ENCODE measurements at places on chromosomes 4 and X.
A peak's percentile ranks its signal among the peaks of the same experiment; 100 is the strongest.

- DNase-seq: no peak
Measured at GRCh38 chr4:99529956-99530355, 19.1 kb downstream of the C4orf17 start.

DNA sequence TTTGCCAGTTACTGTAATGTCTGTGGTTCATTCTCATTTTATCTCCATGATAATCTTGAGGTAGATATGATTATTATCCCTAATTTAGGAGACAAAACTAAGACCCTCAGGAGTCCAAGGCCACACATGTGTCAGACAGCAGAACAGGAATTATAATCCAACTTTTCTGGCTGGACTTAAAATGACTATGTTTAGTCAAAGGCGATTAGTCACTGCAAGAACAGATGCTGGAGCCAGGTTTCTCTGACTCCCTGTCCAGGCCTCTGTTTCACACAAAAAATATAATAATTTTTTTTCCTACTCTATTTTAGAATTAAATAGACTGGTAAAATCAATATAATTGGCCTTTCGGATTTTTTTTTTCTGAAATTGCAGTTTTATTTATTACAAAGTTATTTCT is 56.7 kb upstream of the TMEM131L start:
- DNase-seq: no peak

- peak; percentile 13 for DNase-seq
Measured at GRCh38 chrX:147912093-147912801, 528 bp downstream of the FMR1 start.

DNA sequence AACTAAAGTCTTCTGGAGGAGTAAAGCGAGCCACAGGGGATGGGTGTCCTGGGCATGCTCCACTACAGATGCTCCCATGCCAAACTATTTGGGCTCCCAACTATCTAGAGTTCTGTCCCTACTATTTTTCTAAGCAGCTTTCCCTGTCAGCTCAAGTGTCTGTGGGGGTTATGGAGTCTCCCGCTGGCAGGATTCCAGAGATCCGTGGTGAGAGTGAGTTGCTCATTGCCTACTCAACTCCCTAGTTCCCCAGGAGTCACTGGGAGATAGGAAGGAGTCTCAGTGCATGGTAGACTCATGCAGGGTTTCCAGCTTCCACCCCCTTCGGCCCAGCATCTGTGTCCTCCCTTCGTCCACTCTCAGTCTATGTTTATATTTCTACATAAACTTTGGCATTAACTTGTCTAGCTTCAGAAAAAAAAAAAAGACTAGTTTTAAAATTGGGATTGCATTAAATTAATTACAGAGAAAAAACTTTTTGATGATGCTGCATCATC is 55.1 kb upstream of the INPP4B start:
- DNase-seq: no peak

GRCh38 chr4:100017637-100018310 is 67.7 kb upstream of the H2AZ1 start:
- no peak for DNase-seq

DNA sequence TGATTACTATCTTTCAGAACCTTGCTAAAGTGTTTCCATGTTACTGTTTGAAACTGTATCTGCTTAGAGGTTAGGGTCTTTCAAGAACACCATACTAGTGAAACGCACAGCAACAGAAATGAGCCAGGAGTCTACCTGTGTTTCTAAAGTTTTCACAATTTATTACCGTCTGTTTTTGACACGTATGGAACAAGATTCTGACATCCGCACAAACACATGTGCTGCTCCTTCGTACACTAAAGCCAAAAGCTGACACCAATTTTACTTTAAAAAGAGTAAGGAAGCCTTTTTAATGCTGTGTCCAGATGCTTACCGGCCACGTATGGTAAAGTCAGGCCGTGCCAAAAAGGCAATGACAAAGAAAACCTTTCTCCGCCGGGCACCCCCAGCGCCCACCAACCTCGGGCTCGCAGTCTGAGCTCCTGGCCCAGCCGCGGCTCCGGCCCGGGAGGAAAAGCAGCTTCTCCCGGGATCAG is 532 bp downstream of the RPS4X start:
- no peak for DNase-seq

GRCh38 chr4:134018846-134019245 is 182.7 kb downstream of the PABPC4L start:
- DNase-seq: no peak

GRCh38 chr4:27986476-27986875 is 1125.8 kb downstream of the STIM2 start:
- DNase-seq: no peak

- DNase-seq: no peak
Measured at GRCh38 chrX:103437147-103437873, 61.0 kb downstream of the BEX3 start.

- DNase-seq: no peak
Measured at GRCh38 chr4:153781717-153782416, 7.0 kb downstream of the SFRP2 start.

- no peak for DNase-seq
Measured at GRCh38 chrX:41327341-41327740, 6.6 kb upstream of the DDX3X start.

- no peak for DNase-seq
Measured at GRCh38 chrX:87517571-87518141, at the start of gene KLHL4. Gene KLHL4 (plus strand): TSS chrX:87517802. CDS start chrX:87517894, 92 bp downstream.

GRCh38 chrX:104697294-104697693 is 131.3 kb downstream of the IL1RAPL2 start:
- no peak for DNase-seq

- DNase-seq: no peak
Measured at GRCh38 chr4:136768213-136768924, 763.9 kb downstream of the PCDH18 start.

GRCh38 chr4:77354550-77354949 is 197.5 kb downstream of the CCNG2 start:
- no peak for DNase-seq

DNA sequence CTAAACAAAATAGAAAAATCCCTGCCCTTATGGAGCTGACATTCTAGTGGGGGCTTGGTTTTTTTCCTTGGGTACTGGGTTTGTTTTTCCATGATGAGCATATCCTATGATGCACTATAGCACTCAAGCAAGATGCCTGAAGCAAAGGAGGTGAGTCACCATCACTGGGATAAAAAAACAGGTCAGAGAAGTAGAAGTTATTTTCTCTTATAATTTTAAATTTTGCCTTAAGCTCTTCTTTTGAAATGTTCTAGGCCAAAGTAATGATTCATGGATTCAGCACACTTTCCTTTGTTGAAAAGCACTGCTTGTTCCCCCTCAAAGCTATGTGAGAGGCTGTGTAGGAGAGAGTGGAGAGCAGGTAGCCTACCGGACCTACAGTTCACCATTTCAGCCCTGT is 15.2 kb upstream of the CXCL2 start:
- no peak for DNase-seq

DNA sequence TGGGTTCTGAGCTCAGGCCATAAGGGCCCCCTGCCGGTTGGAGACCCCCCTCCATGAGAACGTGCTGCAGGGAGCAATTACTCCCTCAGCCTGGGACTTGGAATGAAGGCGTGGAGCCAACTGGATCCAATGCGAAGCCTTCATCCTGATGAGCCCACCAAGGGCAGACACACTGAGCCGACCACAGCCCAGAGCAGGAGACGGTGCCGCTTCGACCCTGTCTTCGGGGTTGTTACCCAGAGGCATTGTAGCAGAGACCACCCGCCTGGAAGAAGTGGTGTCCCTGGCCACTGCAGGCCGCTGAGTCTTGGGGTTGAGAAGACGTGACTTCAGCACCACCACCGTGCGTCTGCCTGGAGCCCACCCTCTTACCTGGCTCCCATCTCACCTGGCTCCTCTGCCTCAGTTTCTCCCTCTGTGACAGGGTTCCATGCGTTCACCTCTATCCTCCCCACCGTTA is 7.0 kb upstream of the NKX1-1 start:
- no peak for DNase-seq

- no peak for DNase-seq
Measured at GRCh38 chr4:147090486-147090885, 144.8 kb upstream of the TTC29 start.

- no peak for DNase-seq
Measured at GRCh38 chrX:150436195-150436594, 73.1 kb downstream of the MAMLD1 start.

- no peak for DNase-seq
Measured at GRCh38 chr4:55442541-55442940, 46.8 kb downstream of the TMEM165 start.

GRCh38 chr4:184165291-184165690 is 52.4 kb downstream of the ENPP6 start:
- no peak for DNase-seq

DNA sequence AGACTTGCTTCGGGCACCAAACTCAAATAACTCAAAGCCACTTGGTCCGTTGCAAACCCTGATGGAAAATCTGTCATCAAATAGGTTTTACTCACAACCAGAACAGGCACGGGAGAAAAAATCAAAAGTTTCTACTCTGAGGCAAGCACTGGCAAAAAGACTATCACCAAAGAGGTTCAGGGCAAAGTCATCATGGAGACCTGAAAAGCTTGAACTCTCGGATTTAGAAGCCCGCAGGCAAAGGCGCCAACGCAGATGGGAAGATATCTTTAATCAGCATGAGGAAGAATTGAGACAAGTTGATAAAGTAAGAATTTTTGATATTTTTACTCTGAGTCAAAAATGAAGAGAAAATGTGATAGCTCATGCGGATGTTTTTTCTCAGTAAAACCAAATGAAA is 87.2 kb downstream of the NRK start:
- DNase-seq: no peak

DNA sequence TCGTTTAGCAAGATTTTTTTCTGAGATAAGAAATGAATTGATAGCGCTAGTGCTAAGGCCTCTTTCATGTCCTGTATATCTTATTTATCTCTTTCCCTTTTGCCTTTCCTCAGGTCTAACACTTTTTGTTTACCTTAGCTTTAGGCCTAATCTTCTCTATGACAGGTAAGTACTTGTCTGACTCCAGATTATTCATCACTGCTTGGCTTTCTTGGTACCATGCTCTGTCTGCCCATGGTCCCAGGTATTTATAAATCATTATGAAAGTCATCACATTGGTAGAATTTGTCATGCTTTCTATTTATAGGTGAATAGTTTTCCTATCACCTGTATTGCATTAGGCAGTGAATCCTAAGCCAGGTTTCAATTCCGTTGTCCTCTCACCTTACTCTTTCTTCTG is 99.5 kb upstream of the CTSO start:
- no peak for DNase-seq

- DNase-seq: no peak
Measured at GRCh38 chr4:110032603-110033002, 119.9 kb downstream of the EGF start.

GRCh38 chrX:27057883-27058282 is 405.3 kb downstream of the PPP4R3C start:
- no peak for DNase-seq
